ENCODE measurements at places on chromosomes 1 and 21. TPM values are rescaled to one million over a fixed set of nuclear protein-coding genes. Genes with fewer than 3 reads are reported as not detected.

DNA sequence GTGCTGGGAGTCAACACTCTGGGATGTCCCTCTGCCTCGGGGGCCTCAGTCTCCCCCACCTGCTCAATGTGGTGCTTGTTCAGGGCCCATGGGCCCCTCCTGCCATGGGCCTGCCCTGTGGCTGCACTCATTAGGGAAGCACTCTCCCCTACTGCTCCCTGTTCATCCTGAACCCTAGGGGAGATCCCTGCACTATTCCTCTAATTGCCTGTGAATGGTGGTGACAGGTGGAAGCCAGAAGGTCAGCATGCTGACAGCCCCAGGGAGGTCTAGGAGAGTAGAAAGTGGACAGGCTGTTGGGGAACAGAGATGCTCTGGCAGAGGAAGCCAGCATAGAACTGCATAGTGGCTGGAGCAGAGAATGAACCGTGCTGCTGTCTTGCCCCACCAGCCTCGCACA lies 217.6 kb downstream of the TRABD2B start:
- no peak overlapping the region for H3K4me3 ChIP-seq
- H3K36me3 ChIP-seq: no peaks in the 10 kb centered on the region
- no peak overlapping the region for H3K27ac ChIP-seq
- no peak for DNase-seq
- no peaks in the 10 kb centered on the region for H3K27me3 ChIP-seq

DNA sequence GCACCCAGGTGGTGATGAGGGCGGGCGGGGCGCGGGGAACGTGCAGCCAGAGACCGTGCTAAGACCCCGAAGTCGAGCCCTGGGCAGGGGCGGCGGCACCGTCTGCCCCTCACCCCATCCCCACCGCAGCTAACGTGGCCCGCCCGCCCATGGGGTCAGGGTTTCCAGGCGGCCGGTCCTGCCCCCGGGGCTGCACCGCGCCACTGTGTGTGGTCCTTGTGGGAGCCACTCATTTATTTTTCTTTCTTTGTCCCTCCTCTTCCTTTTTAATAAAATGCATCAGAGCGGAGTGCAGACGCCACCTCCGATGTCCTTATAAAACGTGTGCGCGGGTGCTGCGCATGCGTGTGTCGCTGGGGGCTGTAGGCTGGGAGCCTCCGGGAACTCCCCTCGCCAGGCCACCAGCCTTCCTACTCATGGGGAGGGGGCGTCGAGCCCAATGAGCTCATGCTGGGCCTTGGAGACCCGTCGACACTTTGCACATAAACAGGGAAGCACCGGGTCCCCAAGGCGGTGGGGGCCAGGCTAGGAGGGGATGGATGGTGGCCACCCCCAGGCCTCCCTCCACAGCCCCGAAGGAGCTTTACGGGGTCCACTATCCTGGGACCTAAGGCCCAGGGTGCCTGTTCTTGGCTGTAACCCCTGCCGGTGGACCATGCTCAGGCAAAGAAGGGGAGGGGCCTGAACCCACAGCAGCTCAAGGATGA lies 59.9 kb downstream of the WNT9A start:
- H3K36me3 ChIP-seq: no peaks in the 10 kb centered on the region
- no peaks in the 10 kb centered on the region for H3K27me3 ChIP-seq
- H3K27ac ChIP-seq: no peak overlapping the region
- H3K4me3 ChIP-seq: no peak overlapping the region

DNA sequence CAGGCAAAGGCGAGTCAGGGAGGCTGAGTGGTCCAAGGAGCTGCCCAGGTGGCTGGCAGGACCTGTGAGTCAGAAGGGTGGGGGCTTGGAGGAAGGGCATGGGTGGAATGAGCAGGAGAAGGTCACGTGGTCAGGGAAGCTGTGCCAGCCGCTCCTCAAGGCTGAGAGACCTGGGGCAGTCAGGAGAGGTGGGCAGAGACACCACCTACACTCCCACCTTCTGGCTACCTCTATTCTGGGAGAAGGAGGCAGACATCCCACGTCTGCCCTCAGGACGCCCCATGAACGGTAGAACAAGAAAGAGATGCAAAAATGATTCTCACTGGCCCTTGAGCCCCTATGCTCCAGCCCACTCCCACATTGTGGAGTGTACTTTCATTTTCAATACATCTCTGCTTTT lies 151.8 kb upstream of the RAB4A start:
- DNase-seq: no peak
- no peak overlapping the region for H3K4me3 ChIP-seq
- no peak overlapping the region for H3K27ac ChIP-seq
- no peaks in the 10 kb centered on the region for H3K4me1 ChIP-seq

DNA sequence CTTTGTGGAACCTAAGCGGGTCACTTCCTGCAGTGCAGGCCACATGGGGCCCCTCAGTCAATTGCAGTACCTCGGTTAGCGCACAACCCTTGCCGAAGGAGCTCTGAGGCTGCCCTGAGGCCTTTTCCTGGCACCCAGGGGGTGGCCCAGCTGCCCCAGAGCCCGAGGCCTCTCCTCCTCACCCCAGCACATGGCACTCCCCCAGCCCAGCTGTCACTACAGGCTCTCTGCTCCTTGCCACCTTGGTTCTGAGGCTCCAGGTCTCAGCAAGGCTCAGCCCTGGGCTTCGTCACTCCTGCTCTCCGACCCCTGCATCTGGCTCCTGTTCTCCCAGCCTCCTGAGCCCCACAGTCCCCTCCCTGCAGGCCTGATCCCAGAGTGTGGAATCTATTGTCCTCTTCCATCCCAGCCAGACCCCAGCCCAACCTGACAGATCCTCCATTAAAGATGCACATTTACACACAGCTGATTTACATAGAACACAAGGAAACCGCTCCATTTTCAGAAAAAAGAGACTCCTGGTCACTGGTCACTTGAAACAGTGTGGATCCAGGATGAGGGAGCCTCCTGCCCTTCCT lies 192.8 kb upstream of the POU3F1 start:
- no peaks in the 10 kb centered on the region for H3K4me1 ChIP-seq
- H3K36me3 ChIP-seq: no peaks in the 10 kb centered on the region
- H3K27me3 ChIP-seq: no peaks in the 10 kb centered on the region

- no peak overlapping the region for H3K27ac ChIP-seq
- H3K27me3 ChIP-seq: no peaks in the 10 kb centered on the region
- DNase-seq: no peak
These were observed 53.6 kb upstream of the ZNF644 start for GRCh38 chr1:91075233-91076135.

- no peaks in the 10 kb centered on the region for H3K4me1 ChIP-seq
- no peak overlapping the region for H3K27ac ChIP-seq
- no peak for DNase-seq
- no peak overlapping the region for H3K4me3 ChIP-seq
- H3K27me3 ChIP-seq: no peaks in the 10 kb centered on the region
- H3K36me3 ChIP-seq: no peaks in the 10 kb centered on the region
These were observed 147.5 kb downstream of the ZC3H11B start for GRCh38 chr1:219465212-219466093.

DNA sequence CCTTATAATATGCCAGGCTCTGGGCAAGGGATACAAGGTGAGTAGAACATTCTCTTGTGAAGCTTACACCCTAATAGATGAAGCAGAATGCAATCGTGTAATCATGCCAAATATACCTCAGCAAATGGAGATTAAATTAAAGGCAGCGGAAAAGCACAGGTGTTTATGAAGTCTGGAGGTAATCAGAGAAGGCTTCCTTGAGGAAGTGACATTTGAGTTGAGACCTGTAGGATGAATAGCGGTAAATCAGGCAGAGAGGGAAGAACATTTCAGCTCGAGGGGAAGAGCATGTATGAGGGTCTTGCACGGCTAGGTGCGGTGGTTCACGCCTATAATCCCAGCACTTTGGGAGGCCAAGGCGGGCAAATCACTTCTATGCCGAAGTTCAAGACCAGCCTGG lies 13.5 kb downstream of the E2F2 start:
- H3K27me3 ChIP-seq: no peaks in the 10 kb centered on the region
- H3K4me3 ChIP-seq: no peak overlapping the region
- H3K27ac ChIP-seq: no peak overlapping the region

The LCE1A gene
- not detected for total RNA-seq

The PDZK1 gene
- not detected for total RNA-seq

The DAB1 gene
- total RNA-seq: 0.09 TPM

The OR2T33 gene
- total RNA-seq: not detected

The OR2T6 gene
- not detected for total RNA-seq

The HP1BP3 gene
- total RNA-seq: 166 TPM

The SLC25A34 gene
- 0.93 TPM for total RNA-seq

The SLC30A7 gene
- total RNA-seq: 47.0 TPM
